ENCODE measurements at places on chromosomes 1 and 21.
A peak's percentile ranks its signal among the peaks of the same experiment; 100 is the strongest.

DNA sequence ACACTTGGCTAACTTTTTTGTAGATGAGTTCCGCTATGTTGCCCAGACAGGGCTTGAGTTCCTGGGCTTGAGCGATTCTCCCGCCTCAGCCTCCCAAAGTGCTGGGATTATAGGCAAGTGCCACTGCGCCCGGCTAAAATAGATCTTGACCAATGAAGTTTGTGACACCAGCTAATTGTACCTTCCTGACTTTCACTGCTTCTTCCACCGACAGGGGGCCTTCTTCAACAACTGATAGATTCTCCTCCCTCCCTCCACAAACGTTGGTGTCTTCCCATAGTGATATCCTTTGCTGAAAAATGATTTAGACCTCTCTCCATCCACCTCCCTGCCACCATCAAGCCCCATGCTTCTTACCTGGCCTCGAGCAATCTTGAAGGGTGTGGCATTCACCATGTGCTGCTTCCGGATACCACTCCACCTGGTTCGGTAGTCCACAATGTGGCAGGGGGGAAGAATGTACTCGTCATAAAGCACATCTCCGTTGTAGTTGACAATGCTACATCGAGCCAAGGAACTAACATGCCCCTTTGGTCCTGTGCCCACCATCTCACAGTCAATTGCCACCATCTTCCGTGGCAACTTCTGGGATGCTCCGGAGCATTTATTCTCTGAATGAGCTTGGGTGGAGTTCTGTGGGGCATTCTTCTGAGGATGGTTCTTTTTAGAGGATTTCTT, 1.6 kb upstream of the METTL25B start:
- no peak for DNase-seq

GRCh38 chr1:165467706-165468105, 22.8 kb upstream of the RXRG start:
- DNase-seq: no peak

DNA sequence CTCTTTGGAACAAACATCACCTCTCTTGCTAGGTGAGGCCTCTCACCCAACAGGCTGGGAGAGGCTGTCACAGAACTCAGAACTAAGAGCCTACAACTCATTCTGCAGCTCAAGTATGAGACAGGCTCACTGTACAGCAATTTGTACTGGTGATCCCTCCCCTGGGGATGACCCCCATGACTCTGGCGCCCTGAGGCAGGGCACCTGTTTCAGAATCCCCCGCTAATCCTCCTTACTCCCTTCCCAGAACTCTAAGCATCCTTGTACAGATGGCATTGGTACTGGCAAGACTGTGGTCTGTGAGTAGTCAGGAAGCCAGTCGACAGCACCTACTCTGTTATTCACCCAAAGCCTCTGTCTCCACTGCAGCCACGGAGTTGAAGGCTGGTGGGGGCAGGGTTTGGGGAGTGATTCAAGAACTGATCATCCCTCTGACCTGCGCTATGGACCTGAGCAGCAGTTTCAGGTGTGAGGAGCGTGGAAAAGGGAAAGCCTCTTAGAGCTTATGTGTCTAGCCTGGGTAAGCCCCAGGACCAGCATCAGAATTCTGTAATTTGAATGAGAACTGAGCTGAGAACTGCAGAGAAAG, 655.5 kb downstream of the KIF26B start:
- DNase-seq: no peak

- no peak for DNase-seq
Observed at GRCh38 chr1:210089855-210090254, 142.7 kb upstream of the SERTAD4 start.

DNA sequence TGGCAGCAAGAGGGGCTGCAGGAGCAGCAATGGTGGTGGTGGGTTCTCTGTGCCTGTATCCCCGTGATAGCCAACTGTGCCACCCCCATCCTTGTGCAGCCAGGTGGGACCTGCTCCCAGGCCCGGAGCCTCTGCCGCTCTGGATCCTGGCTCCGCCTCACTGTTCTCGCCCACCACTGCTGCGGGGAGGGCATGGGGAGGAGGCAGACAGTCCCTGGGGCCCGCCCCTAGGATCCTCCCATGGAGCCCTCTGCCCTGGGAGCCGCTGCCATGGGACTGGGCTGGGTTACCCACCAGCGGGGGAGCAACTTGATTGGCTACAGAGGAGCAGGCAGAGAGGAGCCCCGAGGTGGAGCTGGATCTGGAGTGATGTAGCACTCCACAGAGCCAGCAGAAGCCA, 31.6 kb downstream of the CD1D start:
- no peak for DNase-seq

- DNase-seq: no peak
Observed at GRCh38 chr21:8997011-8997440, 1524.4 kb upstream of the TPTE start.

- no peak for DNase-seq
Observed at GRCh38 chr1:190296453-190296852, 181.2 kb downstream of the BRINP3 start.

DNA sequence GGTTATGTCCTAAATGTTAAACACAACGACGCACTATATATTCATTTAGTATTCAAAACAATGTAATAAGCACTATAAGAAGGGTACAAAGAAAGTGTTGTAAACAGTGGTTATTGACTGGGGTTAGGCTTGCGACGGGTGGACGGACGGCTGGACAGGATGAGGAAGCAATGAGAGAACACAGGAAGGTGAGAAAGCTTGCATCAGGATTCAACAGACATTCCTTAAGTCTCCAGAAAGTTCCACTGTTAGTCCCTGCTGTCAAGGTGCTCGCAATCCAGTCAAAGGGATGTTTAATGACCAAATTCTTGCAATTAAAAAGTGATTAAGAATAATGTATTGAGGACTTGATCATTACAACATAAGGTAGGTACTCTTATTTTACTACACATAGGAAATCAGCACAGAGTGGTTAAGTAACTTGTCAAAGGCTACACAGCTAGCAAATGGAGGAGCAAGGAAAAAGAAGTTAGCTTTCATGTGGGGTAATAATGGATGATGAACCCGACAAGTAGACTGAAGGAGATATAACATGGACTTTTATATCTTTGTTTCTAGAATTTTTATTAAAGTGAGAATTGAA, 994 bp upstream of the ACBD6 start:
- no peak for DNase-seq

DNA sequence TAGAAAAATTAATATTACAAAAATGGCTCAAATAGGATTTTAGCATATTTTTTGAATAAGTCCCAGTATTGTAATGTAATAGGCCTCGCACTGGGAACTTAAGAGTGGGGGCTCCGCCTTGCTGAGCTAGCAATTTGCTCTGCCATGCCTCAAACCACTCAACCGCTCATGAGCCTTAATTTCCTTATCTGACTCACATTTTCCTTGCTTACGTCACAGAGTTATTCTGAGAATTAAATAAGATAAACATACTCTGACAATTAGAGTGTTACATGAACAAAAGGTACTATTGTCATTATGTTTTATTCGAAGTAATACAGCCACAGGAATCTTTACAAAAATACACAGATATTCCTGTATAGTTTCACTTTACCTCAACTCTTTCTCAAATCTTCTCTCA, 108.1 kb downstream of the SLC44A5 start:
- no peak for DNase-seq

DNA sequence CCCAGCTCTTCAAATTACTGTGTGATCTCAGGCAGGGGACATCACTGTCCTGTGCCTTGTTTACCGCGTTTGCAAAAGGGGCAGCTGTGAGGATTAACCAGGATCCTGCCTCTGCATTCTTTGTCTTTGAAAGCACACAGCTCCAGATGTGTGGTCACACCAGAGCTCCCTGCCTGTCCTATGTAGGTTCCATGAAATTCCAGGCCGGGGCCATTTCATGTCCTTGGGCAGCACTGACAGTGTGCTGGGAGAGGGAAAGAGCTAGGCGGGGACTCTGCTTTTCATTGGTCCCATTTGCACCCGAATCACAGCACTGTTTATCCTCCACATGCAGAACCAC, 42.2 kb upstream of the SELENON start:
- DNase-seq: no peak

DNA sequence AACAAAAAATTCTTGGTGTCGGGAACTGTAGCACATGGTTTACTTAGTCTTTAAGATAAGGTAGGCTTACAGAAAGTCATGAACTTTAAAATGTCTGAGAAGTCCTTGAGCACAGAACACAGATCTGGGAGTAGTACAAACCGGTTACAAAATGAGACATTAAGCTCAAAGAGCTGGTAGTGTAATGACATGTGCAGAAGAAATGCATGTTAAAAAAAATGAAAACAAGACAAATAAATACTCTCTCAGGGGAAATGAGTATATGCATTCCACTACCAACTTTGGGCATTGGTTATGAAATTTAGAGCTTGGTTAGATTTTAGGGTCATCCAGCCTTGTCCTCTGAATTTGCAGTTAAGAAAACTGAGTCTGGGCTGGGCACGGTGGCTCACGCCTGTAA, 91.5 kb upstream of the F3 start:
- DNase-seq: peak; percentile 52

- DNase-seq: no peak
Observed at GRCh38 chr1:89552471-89553081, 27.9 kb downstream of the LRRC8B start.

- no peak for DNase-seq
Observed at GRCh38 chr21:29704719-29705118, 235.1 kb downstream of the GRIK1 start.

DNA sequence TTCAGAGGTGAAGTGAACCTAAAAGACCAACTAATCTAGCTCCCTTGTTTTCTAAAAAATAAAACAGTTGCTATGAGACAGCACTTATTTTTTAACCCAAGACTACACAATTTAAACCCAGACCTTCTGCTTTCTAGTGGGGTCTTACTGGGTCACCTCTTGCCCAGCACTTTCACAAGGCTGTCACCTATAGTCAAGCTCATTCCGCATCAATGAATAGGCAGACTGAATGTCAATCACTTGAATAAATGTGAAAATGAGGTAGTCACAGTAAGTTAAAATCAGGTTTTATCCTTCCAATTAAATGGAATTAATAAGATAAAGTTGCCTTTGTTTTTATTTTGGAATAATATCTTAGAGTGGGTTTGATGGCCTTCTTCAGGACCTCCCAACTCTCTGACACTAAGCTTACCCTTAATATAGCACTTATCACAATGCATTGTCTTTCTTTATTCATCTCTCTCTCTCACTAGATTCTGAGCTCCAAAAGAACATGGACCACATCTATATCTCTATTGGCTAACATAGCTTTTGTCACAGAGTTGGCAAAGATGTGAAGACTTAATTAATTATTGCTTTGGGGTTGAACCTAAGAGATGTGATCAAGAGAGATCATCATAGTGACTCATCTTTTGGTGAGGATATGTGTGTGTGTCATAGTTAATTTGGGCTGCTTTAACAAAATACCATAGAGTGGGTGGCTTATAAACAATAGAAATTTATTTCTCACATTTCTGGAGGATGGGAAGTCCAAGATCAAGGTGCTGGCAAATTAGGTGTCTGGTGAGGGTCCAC, 248.7 kb upstream of the DAB1 start:
- DNase-seq: no peak

- no peak for DNase-seq
Observed at GRCh38 chr1:225453797-225454648, 26.2 kb upstream of the LBR start.

- no peak for DNase-seq
Observed at GRCh38 chr1:180616439-180616838, 15.4 kb upstream of the XPR1 start.

GRCh38 chr1:14538335-14538734, 60.1 kb upstream of the KAZN start:
- no peak for DNase-seq

DNA sequence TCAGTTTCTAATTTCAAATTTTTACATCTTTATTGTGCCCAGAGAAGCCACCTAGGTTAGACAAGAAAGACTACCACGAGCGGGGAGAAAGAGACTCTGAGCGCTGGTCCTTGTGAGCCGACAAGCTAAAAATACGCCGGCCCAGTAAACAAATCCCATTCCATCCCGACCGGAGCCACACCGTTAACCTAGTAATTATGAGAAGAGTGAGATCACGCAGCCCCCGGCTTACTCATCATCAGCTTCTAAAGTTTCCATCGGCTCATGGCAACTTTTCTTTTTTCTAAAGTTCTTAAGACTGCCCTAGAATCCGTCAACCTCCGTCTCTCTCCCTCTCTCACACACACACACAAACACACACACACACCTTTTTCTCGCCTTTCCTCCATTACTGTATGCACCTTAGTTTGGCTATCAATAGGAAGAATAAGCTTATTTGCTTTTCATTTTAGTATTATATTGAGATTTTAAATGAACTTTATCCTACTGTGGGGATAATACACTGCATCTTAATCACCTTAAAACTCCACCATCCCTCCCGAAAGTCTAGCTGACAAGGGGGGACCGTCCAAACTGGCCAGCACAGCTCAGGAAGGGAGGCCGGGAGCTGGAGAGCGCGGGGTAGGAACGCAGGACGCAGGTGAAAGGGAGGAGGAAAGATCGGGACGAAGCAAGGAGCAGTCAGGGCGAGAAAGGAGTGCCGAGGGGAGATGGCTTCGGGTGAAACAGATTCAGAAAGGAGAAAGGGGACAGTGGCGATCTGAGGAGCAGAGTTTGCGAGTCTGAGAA, 728 bp downstream of the OTUD7B start:
- DNase-seq: peak; percentile 47

- no peak for DNase-seq
Observed at GRCh38 chr1:228434689-228435088, 18.0 kb upstream of the TRIM17 start.

- no peak for DNase-seq
Observed at GRCh38 chr1:87329526-87330056, 911 bp downstream of the LMO4 start.

- DNase-seq: no peak
Observed at GRCh38 chr1:118272884-118273283, 87.9 kb upstream of the SPAG17 start.

DNA sequence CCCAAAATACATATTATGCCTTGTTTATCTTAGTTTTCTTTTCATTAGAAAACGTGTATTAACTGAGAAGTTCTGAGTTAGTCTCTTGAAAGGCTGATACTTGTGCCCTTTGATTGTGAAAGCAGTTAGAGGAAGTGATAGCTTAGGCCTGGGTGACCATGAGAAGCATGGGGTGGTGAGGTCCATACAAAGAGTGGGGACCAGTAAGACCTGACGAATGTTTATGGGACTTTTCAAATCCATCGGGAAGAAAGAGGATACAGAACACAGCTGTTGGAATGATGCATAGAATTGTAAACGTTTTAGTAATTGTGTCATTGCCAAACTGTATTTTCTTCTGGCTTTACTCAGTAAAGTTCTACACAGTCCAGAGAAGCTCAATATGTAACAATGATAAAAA, 259.8 kb downstream of the LMO4 start:
- no peak for DNase-seq

- no peak for DNase-seq
Observed at GRCh38 chr1:61142726-61143500, 60.6 kb downstream of the NFIA start.

- DNase-seq: no peak
Observed at GRCh38 chr1:114509596-114510273, 1.3 kb downstream of the TRIM33 start.

GRCh38 chr1:68120136-68120791, 69.8 kb upstream of the DIRAS3 start:
- peak; percentile 80 for DNase-seq

GRCh38 chr1:86453664-86454063, 15.1 kb upstream of the CLCA1 start:
- DNase-seq: no peak

GRCh38 chr1:159941591-159942560, 3.5 kb downstream of the IGSF9 start:
- no peak for DNase-seq

- DNase-seq: no peak
Observed at GRCh38 chr1:41640141-41640751, 155.8 kb upstream of the EDN2 start.

GRCh38 chr1:226519716-226520598, 28.6 kb upstream of the STUM start:
- DNase-seq: no peak
